ENCODE measurements at places on chromosomes 11 and 22. TPM values are rescaled to one million over a fixed set of nuclear protein-coding genes. Genes with fewer than 3 reads are reported as not detected.

The DUSP8 gene
- total RNA-seq: 8.5 TPM

- no peak for DNase-seq
Observed at GRCh38 chr22:19805821-19806212, 45.2 kb downstream of the TBX1 start.

The CDC42BPG gene
- 9.2 TPM for total RNA-seq

The TST gene
- 18.0 TPM for total RNA-seq

The GAB4 gene
- 10.2 TPM for total RNA-seq

- DNase-seq: no peak
Observed at GRCh38 chr11:69877235-69877634, 58.0 kb upstream of the FGF3 start.

The OR52E5 gene
- not detected for total RNA-seq

GRCh38 chr11:45455536-45455935 lies 169.4 kb upstream of the SYT13 start:
- DNase-seq: no peak

GRCh38 chr11:111334532-111335502 lies 36.5 kb downstream of the POU2AF3 start:
- no peak for DNase-seq

The TCIRG1 gene
- total RNA-seq: 53.6 TPM

The FXYD6 gene
- 191 TPM for total RNA-seq

GRCh38 chr11:1131033-1131911 lies 26.5 kb upstream of the MUC5AC start:
- no peak for DNase-seq

- no peak for DNase-seq
Observed at GRCh38 chr11:112166562-112166961, 610 bp upstream of the TEX12 start.

GRCh38 chr22:32444068-32444467 lies 20.2 kb downstream of the BPIFC start:
- peak; percentile 14 for DNase-seq

DNA sequence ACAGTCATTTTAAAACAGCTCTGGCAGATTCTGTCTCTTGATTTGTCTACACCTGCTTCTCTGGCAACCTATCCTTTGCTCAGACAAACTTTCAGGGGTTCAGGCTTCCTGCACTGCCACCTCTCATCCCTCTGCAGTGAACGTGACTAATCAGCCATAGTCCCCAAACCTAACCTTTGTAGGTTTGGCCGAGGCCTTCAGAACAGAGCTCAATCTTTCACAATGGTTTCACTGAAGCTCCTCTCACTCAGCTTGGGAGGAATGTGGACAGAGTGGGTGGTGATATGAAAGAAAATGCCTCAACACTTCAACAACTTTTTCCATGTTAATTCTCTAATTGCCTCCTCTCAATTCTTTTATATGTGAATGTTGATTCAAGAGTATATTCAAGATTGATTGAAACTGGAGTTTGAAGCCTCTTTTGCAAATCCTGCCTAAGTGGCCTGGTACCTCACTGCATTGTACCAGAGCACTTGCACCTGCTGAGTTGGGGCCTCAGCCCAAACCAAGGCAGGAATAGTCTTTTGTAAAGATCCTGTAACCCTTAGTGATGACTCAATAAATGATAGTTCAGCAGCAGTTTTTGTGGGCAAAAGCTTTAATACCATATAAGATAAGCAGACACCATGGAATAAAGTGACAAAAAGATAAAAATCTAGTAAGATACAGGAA lies 33.9 kb upstream of the FAT3 start:
- no peak for DNase-seq

The DGAT2 gene
- total RNA-seq: 40.9 TPM

DNA sequence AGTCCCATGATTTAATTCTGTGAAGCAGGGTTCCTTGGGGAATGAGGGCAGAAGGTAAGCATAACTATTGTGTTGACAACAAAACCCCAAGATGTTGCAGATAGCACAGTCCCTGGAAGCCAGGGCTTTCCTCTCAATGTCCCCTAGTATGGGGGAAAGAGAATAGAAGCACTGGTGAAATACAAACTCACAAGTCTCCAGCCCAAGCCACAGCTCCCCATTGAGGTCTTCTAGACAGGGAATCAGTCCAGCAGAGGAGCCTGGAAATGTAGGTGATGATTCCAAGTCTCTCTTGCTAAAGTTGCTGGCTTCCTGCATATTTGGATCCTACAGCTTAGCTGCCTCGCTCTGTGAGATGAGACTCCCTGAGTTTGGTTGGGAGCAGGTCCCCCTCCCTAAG lies 31.7 kb upstream of the DRD2 start:
- no peak for DNase-seq

The TRPM5 gene
- total RNA-seq: 0.94 TPM

- no peak for DNase-seq
Observed at GRCh38 chr11:47403135-47403534, 5.3 kb upstream of the SLC39A13 start.

GRCh38 chr22:43658823-43659222 lies 153.3 kb downstream of the EFCAB6 start:
- no peak for DNase-seq
